ENCODE measurements at places on chromosomes 1 and 21.

DNA sequence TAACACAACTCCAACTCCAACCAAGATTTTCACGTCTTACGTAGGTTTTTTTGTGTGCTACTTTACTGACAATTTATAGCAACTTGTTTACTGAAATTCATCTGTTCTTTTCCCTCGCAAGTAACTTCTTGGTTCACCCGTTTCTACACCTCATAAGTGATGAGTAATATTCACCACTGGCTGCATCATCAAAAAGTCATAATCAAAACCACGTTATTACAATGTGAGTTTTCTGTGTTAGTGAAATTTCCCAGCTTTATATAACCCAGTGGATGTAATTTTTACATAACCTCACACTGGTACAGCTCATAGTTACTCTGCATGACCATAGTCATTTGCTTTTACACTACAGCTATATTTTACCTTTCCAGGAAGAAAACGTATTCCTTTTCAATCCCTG is 401.1 kb upstream of the LYPLAL1 start:
- no peak for DNase-seq

GRCh38 chr1:58979677-58980076 is 195.8 kb upstream of the JUN start:
- DNase-seq: no peak

DNA sequence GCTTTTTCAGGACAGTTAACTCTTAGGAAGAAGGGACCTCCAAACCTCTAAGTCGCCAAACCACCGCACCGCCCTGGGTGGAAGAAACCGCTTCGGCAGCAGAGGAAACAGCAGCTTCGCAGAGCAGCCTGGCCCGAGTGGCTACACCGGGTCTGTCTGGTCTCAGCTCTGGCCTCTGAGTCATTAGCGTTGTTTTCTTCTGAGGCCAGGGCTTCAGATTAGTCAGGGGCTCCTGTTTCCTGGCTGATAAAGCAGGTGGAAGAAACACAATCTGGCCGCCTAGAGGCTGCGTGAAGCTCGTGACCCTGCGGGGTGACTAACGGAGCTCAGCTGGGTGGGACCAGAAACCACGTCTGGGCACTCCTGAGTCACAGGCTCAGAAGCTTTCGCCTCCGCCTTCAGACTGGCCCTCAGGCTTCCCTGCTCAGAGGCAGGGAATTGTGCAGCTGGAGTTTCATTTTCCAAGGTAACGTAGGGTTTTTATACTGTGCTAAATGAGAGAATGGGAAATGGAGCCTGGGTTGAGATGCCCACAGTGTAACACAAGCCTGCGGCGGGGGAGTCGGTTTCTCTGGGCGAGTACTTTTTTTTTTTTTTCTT is 44.9 kb downstream of the CHAF1B start:
- peak; percentile 59 for DNase-seq

DNA sequence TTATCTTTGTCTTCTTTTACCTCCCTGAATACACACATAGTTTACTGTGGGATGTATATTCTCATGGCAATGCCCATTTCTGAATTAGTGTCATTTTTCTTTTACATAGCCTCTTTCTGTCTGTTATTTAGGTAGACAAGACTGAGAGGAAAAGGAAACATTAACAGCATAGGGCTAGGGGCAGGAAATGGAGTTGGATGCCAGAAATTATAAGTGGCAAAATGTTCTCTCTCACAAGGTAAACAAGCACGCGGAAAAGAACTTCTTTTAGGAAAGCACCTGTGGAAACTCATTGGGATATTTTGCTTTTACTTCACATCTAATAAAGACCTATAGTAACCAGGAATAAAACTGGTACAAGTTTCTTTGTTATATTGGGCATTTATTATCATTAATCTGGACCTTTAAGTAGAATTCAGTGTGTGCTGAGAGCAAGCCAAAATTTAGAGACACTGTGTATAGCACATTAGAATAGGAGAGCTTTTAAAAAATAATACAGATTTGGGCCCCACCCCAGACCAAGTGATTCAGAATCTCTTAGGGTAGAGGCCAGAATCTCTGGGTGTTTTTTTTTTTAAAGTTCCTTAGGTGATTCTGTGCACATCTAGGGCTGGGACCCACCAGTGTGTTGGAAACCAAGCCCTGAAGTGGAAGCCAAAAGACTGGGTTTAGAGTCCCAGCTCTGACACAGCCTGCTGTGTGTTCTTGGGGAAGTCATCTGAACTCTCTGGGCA is 32.7 kb downstream of the S100A10 start:
- DNase-seq: no peak

DNA sequence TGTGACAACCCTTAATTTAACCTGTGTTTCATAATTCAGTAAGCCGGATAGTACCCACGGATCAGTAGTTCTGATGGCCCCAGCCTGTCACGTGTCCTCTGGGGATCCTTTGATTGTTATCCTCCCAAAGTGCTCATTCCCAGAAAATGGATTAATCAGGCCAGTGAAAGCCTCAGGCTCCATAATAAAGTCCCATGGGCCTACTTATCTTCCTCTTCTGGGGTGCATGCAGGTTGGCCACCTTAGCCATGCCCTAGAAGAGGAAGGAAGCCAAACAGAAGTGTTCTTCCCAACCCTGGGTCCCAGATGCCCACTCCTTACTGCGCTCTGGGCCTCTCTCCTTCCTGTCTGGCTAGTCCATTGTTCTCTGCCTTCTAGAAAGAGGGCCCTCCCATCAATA is 146.1 kb downstream of the EDEM3 start:
- DNase-seq: no peak

DNA sequence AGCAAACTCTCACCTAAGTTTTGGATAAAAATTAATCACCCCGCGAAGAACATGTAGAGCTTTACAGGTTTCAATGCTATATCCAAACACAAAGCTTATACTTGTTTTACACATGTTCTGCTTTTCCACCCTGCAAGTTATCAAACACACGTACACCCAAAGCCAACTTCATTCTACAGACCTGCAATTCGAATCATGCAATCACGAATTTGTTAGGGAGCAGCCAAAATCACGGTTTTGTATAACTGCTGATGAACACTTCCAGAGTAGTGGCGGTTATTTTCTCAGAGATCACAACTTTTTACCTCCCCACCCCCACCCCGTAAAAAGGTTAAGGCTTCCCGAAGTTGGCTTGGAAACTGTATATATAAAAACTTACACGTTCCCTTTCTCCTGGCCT is 1.4 kb downstream of the HMGN1 start:
- no peak for DNase-seq

DNA sequence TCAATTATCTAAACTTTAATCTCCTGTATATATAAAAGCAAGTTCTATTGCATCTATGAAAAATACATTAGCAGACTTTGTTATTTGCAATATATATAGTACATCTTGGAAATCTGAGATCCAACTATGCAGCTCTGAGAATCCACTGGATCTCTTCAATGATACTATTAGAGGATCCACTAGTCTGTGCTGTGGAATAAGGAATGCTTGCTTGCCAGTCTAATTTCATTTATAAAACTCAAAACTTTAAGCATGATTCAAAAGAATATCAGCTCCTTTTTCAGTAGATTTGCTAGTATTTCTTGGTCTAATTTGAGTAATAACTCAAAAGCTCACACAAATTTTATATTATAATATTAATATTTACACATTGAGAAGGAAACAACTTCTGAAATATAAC is 115.1 kb downstream of the SPATA6 start:
- DNase-seq: no peak

- DNase-seq: no peak
Observed at GRCh38 chr1:234675572-234675971, 65.6 kb upstream of the IRF2BP2 start.

GRCh38 chr21:33359446-33359845 is 34.7 kb downstream of the IFNAR1 start:
- no peak for DNase-seq

DNA sequence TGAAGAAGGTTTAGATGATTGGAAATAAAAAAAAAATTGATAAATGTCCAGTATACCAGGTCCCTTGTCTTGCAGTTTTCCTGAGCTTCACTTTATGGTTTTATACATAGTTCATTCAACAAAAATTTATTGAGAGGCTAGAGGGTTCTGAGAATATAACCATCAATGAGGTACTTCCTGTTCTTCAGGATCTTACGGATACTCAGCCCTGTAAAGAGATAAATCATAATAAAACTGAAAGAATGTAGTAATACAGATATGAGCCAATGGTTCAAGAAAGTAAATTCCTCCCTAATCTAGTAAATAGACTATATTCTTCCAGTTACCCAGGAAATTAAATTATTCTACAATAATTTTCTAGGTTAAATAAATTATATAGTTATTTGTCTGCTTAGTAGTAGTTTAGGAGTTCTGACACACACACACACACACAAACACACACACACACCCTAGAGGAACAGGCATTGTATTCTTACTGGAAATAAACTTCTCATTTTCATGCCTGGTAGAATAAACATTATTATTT is 70.4 kb upstream of the HMCN1 start:
- no peak for DNase-seq

GRCh38 chr1:8965121-8965820 is 19.6 kb downstream of the CA6 start:
- no peak for DNase-seq

- DNase-seq: no peak
Observed at GRCh38 chr1:208101661-208102431, 142.3 kb downstream of the PLXNA2 start.

- no peak for DNase-seq
Observed at GRCh38 chr1:178651742-178652141, 73.3 kb upstream of the RALGPS2 start.

DNA sequence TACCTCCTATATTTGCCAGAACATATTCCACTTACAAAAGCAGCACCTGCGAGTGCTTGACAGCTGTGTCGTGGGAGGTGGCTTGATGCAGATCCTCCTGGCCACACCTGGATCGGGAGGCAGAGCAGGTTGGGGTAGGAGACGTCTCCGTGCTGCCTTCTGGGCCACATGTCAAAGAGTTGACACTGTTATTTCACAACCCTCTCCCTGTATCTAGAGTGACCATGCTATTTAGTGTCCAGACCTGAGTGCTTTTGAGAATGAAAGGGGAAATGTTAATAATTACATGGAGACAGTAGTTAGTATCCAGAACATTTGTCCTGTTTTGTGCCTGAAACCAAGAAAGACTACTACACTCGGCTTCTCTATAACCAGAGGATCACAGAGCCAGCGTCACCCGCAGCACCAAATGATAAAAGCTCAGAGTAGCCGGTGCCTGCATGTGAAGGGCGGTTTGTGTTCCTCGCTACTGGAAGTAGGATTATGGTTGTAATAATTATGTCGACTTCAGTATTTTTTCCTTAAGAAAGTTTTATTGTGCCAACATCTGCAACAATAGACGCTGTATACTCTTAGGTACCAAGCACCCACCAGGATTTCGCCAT is 77.1 kb downstream of the GALNT2 start:
- no peak for DNase-seq

GRCh38 chr1:175591083-175591743 is 152.2 kb downstream of the TNR start:
- DNase-seq: no peak

GRCh38 chr1:75791022-75791421 is 5.0 kb downstream of the RABGGTB start:
- DNase-seq: no peak

DNA sequence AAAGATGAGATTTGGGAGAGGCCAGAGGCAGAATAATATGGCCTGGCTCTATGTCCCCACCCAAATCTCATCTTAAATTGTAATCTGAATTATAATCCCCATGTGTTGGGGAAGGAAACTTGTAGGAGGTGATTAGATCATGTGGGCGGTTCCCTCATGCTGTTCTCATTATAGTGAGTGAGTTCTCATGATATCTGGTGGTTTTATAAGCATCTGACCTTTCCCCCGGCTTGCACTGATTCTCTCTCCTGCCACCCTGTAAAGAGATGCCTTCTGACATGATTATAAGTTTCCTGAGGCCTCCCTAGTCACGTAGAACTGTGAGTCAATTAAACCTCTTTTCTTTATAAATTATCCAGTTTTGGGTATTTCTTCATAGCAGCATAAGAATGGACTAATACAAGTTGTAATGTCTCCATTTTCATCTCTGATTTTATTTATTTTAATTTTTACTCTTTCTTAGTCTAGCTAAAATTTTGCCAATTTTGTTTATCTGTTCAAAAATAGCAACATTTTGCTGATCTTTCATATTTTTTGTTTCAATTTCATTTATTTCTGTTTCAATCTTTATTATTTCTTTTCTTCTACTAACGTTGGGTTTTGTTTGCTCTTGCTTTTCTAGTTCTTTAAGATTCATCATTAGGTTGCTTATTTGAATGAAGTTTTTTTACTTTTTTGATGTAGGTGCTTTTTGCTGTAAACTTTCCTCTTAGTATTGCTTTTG is 67.0 kb upstream of the ZRANB2 start:
- DNase-seq: no peak

DNA sequence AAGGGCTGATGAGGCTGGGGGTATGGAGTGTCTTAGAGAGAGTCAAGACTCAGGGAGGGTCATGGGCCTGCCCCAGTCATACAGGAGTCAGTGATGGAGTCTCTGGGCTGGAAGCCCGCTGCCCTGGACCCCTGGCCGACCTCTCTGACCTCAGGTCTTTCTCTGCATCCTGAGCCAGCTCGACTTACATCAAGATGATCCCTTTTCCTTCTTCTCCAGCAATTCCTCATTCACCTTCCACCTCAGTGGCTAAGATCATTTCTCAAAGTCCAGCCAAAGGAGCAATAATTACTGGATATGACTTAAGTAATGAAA is 308.6 kb downstream of the MATN1 start:
- no peak for DNase-seq

DNA sequence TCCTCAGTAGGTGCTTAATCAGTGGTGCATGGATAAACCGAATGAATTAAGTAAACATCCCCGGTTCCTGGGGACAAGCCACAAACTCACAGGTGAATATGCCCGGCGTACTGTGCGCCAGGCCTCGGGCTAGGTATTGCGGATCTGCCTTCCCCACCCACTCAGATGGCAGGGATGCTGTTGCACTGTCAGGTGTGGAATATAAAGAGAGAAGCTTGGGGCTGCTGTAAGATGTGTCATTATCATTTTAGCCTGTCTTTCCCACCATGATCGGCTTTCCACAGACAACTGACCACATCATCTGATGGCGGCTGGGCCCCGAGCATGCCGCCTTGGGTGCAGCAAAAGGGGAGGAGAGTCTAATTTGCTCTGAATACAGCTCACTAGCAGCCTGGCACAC is 45.4 kb upstream of the LRP8 start:
- no peak for DNase-seq

DNA sequence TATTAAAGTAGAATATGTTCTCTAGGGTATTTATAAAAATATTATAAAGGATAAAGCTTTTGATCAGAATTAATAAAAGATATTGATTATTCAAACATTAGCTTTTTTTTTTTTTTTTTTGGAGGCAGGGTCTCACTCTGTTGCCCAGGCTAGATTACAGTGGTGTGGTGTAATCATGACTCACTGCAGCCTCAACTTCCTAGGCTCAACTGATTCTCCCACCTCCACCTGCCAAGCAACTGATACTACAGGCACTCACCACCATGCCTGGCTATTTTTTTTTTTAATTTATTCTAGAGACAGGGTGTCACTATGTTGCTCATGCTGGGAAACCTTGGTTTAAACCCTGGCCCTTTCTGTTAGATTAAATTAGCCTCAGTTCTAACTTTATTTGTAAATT is 188.3 kb downstream of the CLEC20A start:
- no peak for DNase-seq

- DNase-seq: no peak
Observed at GRCh38 chr21:45836694-45837670, 144.6 kb upstream of the COL6A1 start.

- DNase-seq: no peak
Observed at GRCh38 chr1:179310291-179310690, 16.7 kb downstream of the SOAT1 start.
